ENCODE measurements at places on chromosomes 12 and 14.

GRCh38 chr14:72739446-72740405 is 154.2 kb downstream of the DPF3 start:
- no peak for DNase-seq

DNA sequence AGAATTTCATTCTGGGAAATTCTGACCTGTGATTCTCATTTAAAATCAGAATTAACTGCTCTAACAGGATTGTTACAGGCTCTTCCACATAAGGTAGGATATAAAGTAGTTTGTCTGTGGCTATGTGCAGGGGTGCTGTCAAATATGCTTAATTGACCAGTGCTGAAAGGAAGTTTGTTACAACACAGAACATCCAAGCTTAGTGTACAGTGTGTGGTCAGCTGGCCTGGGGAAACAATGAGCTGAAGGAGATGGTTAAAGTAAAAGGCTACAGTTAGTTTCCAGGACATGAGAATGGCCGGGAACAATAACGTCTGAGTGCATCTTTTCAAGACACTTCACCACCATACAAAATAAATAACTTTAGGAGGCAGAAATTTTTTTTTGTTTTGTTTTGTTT is 68.0 kb downstream of the PKP2 start:
- no peak for DNase-seq

DNA sequence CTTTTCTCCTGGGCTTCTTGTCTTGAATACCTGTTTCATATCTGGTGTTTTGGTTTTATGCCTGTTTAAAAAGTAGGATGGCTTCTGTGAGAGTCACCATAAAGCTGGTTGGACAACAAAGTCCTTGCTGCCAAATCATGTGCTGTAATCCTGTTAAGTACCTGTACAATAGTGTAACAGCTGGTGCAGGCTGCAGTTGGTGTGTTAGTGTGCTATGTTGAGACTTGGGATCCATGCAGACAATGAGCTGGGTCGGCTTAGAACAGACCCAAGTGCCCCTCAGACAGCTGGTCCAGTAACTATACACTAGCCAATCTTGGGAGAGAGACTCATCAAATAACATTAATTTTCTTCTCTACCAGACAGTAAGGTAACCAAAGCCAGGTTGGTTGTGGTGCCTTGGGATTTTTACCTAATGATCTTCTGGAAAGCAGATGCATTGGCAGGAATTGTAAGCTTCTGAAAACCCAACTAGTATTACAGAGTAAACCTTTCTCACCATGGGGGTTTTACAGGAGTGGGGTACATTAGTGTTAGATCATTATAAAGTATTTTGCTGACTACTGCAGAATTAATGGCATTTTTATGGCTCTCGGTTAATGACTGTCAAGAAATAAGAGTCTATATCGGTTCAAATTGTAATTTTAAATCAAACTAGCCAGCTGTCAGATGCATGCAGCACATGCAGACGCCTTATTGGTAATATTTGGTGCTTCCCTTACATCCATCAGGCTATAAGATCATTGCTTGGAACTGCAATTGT is 231.2 kb downstream of the PDZRN4 start:
- no peak for DNase-seq

- no peak for DNase-seq
Measured at GRCh38 chr14:101997429-101998336, 33.3 kb downstream of the DYNC1H1 start.

GRCh38 chr14:80955416-80955941 is at the start of gene TSHR:
Gene TSHR, plus strand, starts transcription at chr14:80955621. Its CDS starts 60 bp downstream, at chr14:80955681.
- no peak for DNase-seq

GRCh38 chr14:71705460-71705859 is 226.8 kb upstream of the RGS6 start:
- DNase-seq = no peak

DNA sequence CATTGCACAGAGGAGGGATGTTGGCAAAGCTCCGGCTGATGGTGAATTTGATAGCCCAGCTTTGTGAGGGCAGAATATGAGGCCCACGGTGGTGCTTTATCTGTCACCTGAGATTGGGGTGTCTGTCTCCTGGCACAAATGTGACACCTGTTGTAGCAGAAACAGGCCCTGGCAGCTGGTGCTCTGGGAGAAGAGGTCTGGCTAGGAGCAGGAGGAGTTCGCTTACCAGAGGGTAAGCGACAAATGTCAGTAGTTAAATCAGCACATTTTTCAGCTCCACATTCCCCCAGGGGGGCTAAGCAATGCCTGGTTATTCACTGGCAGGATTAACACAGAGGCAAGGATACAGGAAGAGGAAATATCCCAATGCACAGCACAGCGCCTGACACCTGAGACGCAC is 71.1 kb downstream of the B4GALNT3 start:
- no peak for DNase-seq
